Neural progenitor cell (in vitro differentiated cells): ENCODE measurements at places on chromosomes 12 and 14. TPM values are rescaled to one million over a fixed set of nuclear protein-coding genes. Genes with fewer than 3 reads are reported as not detected.
A peak's percentile ranks its signal among the peaks of the same experiment; 100 is the strongest.

Gene PROX2
- total RNA-seq: not detected in 2 replicates

Gene AGAP2
- total RNA-seq: 1.7 and 2.7 TPM in 2 replicates

Gene INTS13
- 46.6 and 70.8 TPM in 2 replicates for total RNA-seq

Gene MDGA2
- total RNA-seq: 0.77 and 1.0 TPM in 2 replicates

Gene RHNO1
- 95.5 and 140 TPM in 2 replicates for total RNA-seq

DNA sequence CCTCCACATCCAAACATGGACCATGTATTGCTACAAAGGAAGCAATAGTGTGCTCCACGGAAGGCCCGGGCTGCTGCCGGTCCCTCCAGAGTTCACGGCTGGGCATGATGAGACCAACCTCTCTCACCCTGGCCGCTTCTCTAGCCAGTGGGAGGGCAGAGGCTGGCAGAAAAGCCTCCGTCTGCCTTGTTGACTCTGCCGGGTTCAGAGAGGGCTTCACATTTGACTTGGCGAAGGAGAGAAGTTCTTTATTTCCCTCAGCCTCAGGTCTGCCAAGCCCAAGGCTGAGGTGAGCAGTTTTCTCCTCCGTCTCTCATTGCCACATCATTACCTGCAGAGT, 230.0 kb downstream of the ZFP36L1 start:
- peaks cover 26% of the 10 kb centered on the region for H3K4me1 ChIP-seq
- no peak overlapping the region for H3K4me3 ChIP-seq
- H3K27ac ChIP-seq: no peak overlapping the region
- no peaks in the 10 kb centered on the region for H3K36me3 ChIP-seq

DNA sequence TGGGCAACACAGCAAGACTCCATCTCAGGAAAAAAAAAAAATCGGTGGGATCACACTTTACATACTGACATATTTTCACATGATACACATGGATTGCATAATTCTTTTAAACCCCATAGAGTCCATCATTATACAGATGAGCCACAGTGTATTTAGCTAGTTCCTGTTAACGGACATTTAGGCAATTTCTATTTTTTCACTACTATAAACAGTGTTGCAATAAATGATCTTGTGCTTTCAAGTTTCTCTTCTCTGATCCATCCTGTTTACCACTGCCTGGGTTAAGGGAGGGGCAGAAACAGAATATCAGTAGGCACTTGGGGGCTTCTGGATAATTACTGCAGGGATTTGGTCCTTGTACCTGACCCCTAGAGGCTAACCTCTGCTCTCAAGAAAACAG, 43.4 kb upstream of the SPTLC2 start:
- DNase-seq: no peak
- no peak overlapping the region for H3K4me3 ChIP-seq
- H3K36me3 ChIP-seq: no peaks in the 10 kb centered on the region
- peaks cover 16% of the 10 kb centered on the region for H3K4me1 ChIP-seq
- H3K27me3 ChIP-seq: no peaks in the 10 kb centered on the region
- no peak overlapping the region for H3K27ac ChIP-seq

- H3K4me3 ChIP-seq: no peak overlapping the region
- H3K27ac ChIP-seq: no peak overlapping the region
- peak; percentile 88 for DNase-seq
- H3K27me3 ChIP-seq: no peaks in the 10 kb centered on the region
- H3K4me1 ChIP-seq: no peaks in the 10 kb centered on the region
- H3K36me3 ChIP-seq: no peaks in the 10 kb centered on the region
Measured at GRCh38 chr12:117025481-117026151, 73.6 kb downstream of the TESC start.

DNA sequence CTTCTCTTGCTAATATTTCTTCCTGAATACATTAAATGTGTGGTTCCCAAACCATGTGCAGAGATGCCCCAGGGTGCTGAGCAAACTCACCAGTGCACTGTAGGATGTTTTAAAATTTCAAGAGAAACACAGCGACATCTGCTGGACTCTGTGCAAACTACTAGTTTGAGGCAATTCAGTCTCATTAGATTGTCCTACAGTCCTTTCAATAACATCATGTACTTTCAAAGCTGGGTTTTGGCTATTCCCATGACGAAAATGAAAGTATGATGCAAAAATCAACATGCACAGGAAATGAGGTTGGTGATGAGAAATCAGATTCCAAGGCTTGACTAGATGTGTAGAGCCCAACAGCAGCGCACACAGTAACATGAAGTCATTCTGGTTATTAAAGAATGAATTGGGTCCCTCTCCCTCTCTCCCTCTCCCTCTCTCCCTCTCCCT, 66.3 kb downstream of the CLIP1 start:
- no peaks in the 10 kb centered on the region for H3K36me3 ChIP-seq
- H3K4me3 ChIP-seq: no peak overlapping the region
- H3K27me3 ChIP-seq: no peaks in the 10 kb centered on the region
- no peaks in the 10 kb centered on the region for H3K4me1 ChIP-seq
- DNase-seq: peak; percentile 56

DNA sequence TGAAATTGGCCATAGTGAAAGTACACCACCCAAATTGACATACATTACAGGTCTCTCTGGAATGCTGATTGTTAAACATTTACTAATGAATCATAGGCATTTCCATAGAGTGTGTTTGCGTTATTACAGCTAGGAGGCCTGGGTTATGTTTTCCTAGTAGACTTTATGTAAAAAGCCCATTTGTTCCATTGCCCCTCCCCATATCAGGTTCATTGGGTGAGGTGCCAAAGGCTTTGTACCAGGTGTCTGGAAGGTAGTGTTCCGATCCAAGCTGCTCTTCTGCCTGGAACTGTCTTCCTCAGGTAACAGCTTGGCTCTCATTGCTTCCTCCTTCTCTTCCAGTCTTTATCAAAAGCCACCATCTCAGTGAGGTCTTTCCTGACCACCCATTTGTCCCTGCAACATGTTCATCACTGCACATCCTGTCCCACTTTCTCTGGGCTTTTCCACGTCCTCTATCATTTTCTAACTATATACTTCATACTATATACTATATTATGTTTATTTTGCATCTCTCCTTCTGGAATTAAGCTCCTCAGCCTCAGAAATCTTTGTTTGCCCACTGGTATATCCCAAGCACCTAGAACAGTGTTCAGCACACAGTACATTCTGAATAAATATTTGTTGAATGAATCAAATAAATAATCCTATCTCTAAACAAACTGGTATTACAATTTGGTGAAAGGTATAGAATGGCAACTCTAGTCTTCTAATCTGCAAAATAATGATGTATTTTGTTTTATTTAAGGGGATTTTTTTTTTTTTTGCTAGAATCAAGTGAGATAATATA, 252.3 kb downstream of the KTN1 start:
- DNase-seq: no peak
- no peak overlapping the region for H3K4me3 ChIP-seq
- H3K27me3 ChIP-seq: no peaks in the 10 kb centered on the region
- H3K36me3 ChIP-seq: no peaks in the 10 kb centered on the region

- H3K4me1 ChIP-seq: no peaks in the 10 kb centered on the region
- DNase-seq: no peak
- H3K36me3 ChIP-seq: no peaks in the 10 kb centered on the region
Measured at GRCh38 chr12:87157791-87158190, 871.4 kb downstream of the C12orf50 start.

DNA sequence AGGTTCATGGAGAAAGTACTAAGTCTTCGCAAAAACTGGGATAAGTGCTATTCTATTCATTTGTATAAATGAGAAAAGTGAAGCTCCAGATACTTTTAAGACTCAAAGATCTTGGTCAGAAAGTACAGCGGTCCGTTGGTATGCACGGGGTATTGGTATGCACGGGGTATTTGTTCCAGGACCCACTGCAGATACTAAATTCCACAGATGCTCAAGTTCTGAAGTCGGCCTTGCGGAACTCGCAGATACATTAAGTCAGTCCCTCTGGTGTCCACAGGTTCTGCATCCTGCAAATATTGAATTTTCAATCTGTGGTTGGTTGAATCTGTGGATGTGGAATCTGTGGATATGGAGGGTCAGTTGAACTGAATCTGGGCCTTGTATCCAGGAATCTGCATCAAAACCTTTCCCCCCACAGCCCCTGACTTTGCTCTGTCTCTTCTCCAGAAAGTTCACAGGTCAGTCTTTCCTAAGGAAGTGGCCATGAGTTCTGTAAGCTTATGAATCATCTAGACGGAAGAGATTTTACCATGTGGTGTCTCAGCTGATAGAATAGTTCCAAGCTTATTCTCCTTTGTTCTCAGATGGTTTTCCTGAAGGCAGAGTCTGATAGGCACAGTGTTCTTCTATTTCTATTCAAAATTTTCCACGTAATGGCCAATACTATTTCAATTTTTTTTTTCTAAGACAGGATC, 274.7 kb downstream of the NEDD1 start:
- no peak for DNase-seq
- no peaks in the 10 kb centered on the region for H3K27me3 ChIP-seq
- no peak overlapping the region for H3K4me3 ChIP-seq
- H3K27ac ChIP-seq: no peak overlapping the region

GRCh38 chr14:78752518-78753188, 582.5 kb downstream of the NRXN3 start:
- no peak overlapping the region for H3K27ac ChIP-seq
- H3K27me3 ChIP-seq: no peaks in the 10 kb centered on the region
- H3K4me1 ChIP-seq: no peaks in the 10 kb centered on the region
- H3K36me3 ChIP-seq: no peaks in the 10 kb centered on the region
- H3K4me3 ChIP-seq: no peak overlapping the region

DNA sequence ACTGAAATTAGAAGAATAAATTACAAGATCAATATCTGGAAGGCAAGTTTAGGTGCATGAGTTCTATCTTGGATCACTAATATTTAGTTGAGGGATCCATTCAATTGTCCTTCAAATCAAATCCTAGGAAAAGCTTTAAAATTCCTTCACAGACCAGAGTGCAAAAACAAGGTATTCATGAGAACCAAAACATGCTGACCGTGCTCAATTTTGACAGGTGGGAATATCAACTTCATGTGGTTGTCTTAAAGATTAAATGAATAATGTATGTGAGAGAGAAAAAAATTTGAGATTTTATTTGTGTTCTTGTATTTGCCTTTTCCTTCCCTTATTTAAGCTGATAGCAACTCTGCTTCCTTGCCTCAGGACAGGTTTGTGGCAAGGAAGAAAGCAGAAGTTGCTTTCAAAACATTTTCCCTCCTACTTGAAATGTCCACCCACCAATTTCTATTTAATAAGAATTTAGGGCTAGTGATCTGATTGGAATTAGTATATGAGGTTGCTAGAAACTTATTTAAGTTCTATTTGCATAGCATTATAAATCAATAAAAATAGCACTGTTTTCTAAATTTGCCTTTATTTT, 4.9 kb upstream of the PPP1R12A start:
- peaks cover 6% of the 10 kb centered on the region for H3K4me1 ChIP-seq
- no peaks in the 10 kb centered on the region for H3K36me3 ChIP-seq
- H3K27ac ChIP-seq: no peak overlapping the region
- H3K4me3 ChIP-seq: no peak overlapping the region
- no peaks in the 10 kb centered on the region for H3K27me3 ChIP-seq

- H3K27me3 ChIP-seq: no peaks in the 10 kb centered on the region
- H3K4me3 ChIP-seq: no peak overlapping the region
- no peak for DNase-seq
- peaks cover 28% of the 10 kb centered on the region for H3K4me1 ChIP-seq
Measured at GRCh38 chr14:60206837-60207533, 41.8 kb upstream of the DHRS7 start.

DNA sequence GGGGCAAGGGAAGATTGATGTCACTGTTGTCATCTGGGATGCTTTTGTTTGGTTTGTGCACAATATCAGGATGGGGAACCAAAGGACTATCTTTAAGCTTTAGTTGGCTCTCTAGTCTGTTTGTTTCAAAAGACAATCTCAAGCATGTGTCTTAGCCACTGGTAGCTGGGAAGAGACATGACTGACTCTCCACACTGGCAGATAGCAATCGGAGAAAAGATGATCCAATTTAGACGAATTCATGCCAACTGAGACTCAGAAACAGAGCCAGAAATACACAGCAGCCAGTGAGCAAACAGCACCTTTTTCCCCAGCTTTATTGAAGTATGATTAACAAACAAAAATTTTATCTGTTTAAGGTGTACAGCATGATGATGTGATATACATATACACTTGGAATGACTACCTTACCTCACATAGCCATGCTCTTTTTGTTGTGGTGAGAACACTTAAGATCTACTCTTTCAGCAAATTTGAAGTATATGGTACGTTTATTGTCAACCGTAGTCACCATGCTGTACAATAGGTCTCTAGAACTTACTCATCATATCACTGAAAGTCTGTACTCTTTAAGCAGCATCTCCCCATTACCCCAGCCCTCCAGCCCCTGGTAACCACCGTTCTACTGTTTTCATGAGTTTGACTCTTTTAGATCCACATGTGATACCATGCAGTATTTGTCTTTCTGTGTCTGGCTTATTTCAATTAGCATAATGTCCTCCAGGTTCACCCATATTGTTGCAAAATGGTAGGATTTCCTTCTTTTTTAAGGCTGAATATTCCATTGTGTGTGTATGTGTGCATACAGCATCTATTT, 50.6 kb downstream of the DUSP16 start:
- no peak overlapping the region for H3K4me3 ChIP-seq
- no peak for DNase-seq
- no peaks in the 10 kb centered on the region for H3K36me3 ChIP-seq

DNA sequence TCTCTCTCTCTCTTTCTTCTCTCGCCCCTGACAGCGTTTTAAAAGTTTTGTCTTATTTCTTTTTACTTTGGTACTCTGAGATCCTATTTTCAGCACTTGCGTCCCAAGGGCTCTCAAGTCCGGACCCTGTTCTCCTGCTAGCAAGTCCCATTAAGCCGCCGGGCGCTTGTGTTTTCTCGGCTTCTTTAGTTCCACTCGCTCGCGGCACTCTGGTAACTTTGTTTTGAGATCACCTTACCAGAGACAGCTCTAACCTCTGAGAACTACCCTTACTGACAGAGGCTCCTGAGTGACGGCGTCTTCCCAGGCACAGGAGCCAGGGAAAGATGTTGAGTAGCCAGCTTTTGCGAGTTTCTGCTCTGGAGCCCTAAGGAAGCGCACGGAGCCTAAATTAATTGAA, 2.7 kb upstream of the MYF5 start:
- peak; percentile 73 for DNase-seq
- no peaks in the 10 kb centered on the region for H3K36me3 ChIP-seq
- peaks cover 34% of the 10 kb centered on the region for H3K4me1 ChIP-seq
- no peak overlapping the region for H3K27ac ChIP-seq
- H3K4me3 ChIP-seq: peak overlapping the region; percentile 37

- no peak overlapping the region for H3K27ac ChIP-seq
- no peak for DNase-seq
- H3K4me1 ChIP-seq: peaks cover 11% of the 10 kb centered on the region
- H3K36me3 ChIP-seq: no peaks in the 10 kb centered on the region
- H3K27me3 ChIP-seq: no peaks in the 10 kb centered on the region
Measured at GRCh38 chr12:3965046-3965445, 91.8 kb upstream of the PARP11 start.

DNA sequence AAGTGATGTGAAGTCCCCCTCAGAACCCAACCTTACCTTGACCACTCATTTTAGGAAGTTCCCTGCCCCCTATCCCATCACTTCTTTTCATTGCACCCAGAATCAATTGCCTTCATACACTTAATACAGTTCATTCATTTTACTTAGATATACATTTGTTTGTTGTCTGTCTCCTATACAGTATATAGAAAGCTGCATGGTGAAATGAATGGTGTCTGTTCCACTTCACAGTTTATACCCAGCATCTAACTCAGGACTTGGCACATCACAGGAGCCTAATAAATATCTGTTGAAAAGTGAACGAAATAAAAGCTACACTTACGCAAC, 38.3 kb upstream of the TXNRD1 start:
- DNase-seq: no peak
- H3K36me3 ChIP-seq: no peaks in the 10 kb centered on the region
- no peaks in the 10 kb centered on the region for H3K4me1 ChIP-seq
- no peak overlapping the region for H3K27ac ChIP-seq
- H3K27me3 ChIP-seq: no peaks in the 10 kb centered on the region

GRCh38 chr12:47740606-47741339, 15.5 kb upstream of the ENDOU start:
- H3K4me1 ChIP-seq: peaks cover 22% of the 10 kb centered on the region
- H3K36me3 ChIP-seq: no peaks in the 10 kb centered on the region
- no peak for DNase-seq
- H3K4me3 ChIP-seq: no peak overlapping the region
- no peak overlapping the region for H3K27ac ChIP-seq
